ENCODE measurements at places on chromosomes 1 and 21.

- no peak for DNase-seq
Measured at GRCh38 chr1:10196976-10197375, 13.4 kb upstream of the KIF1B start.

GRCh38 chr1:77200806-77201205 is 18.4 kb downstream of the PIGK start:
- no peak for DNase-seq

DNA sequence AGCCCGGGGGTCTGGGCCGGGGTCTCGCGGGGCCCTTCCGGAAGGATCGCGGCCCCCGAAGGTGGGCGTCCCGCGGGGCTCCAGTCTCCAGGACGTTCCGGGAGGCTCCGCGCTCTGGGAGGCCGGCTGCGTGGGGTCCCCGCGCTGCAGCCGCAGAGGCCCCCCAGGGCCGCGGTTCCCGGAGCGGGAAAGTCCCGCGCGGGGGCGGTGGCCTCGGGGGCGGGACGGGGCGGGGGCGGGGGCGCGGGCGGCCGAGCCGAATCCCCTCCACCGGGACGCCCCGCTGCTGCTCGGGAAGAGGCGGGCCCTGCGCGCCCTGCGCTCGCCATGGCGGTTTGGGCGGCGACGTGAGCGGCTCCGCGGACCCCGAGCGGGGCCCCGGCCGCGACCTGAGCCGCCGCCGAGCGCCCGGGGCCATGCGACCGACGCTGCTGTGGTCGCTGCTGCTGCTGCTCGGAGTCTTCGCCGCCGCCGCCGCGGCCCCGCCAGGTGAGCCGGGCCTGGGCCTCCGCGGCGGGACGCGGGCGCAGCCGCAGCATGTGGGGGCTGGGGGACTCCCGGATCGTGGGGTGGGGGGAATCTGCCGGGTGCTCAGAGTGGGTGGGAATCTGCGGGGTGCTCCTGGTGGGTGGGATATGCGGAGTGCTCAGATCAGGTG is at the start of gene IFNGR2:
Gene IFNGR2 (plus strand): TSS at position 286 of the 658 bp plus-strand sequence. CDS start 131 bp downstream, at position 417.
- no peak for DNase-seq

GRCh38 chr1:81553503-81553902 is 247.2 kb upstream of the ADGRL2 start:
- no peak for DNase-seq

- DNase-seq = peak; percentile 61
Measured at GRCh38 chr1:41268154-41268770, 26.2 kb upstream of the SCMH1 start.

DNA sequence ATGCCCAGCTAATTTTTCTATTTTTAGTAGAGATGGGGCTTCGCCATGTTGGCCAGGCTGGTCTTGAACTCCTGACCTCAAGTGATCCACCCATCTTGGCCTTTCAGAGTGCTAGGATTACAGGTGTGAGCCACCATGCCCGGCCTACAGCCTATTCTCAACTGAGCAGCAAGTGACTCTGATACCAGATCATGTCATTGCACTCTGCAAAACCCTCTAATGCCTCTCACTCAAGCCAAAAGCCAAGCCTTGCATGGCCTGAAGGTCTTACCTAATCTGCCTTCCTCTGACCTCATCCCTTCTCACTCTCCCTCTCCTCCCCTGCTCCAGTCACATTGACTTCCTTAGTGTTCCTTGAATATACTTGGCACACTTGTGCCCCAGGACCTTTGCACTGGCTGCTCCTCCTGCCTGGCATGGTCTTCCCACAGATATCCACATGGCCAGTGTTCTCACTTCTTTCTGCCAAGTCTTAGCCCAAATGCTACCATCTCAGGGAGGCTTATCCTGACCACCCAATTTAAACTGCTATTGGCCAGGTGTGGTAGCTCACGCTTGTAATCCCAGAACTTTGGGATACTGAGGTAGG is 8.2 kb upstream of the ASAP3 start:
- DNase-seq = no peak
